ENCODE measurements at places on chromosomes 12 and 14.

GRCh38 chr12:88578276-88579160, 1.8 kb downstream of the KITLG start:
- no peak for DNase-seq

GRCh38 chr14:100031506-100032281, 33.5 kb upstream of the EVL start:
- DNase-seq = no peak

- no peak for DNase-seq
These were observed 80.5 kb upstream of the PCED1B start for GRCh38 chr12:46998811-46999368.

DNA sequence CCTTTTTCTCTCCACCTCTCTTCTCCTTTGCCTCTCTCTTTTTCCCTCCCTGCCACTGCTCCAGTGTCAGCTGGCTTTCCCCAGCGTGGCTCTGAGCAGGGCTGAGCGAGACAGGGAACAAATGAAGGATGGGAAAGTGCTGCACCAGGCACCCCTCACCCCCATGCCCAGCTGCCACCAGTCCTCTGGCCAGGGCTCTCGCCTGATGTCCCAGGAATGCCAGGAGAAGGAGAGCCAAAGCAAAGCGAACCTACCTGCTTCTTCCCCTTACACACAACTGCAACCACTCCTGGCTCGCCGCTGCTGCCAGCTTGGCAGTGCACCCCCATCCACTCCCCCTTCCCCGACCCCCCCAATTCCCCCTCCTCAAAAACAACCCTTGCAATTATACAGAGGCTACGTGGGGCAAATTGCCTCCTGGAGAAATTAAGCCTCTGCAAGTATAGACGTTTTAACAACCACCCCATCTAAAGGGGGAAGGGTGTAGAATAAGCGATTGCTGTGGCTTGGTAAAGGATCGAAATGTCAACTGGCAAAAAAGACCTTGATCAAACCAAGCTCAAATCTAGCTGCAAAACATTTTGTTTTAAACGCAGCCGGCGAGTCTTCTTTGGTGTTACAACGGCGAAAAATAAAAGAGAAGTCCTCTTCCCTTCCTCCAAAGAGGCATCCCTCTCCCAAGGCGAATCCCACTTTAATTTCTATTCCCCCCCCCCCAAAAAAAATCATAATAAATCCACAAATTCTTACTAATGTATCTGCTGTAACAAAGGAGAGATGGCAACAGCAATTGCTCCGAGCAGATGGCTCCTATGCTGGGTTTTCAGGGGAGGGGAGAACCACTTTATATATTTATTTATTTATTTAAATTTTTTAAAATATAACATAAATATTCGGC, 2.9 kb downstream of the BCL11B start:
- no peak for DNase-seq

- no peak for DNase-seq
These were observed 155.3 kb upstream of the ATP2B1 start for GRCh38 chr12:89863968-89864367.

GRCh38 chr14:24440606-24441399, 1.8 kb downstream of the SDR39U1 start:
- DNase-seq = no peak

DNA sequence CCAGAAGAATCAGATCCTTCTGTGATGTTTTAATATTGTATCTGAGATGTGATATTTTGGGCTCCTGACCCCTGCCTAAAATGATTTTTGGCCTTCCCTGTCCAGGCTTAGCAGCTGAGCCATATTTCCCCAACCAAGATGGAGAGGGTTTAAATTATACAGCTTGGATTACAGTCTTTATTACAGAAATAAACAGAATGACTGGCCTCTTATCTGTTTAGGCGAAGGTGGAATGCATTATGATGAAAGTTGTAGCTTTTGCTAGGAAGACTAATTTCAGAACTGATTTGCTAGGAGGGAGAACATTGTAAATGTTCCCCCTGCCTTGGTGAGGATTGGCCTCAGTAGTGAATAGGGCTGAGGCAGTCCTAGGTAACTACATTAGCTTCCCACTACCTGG, 23.3 kb downstream of the BMAL2 start:
- no peak for DNase-seq

- DNase-seq = no peak
These were observed 5.2 kb downstream of the GPR132 start for GRCh38 chr14:105059925-105060565.

DNA sequence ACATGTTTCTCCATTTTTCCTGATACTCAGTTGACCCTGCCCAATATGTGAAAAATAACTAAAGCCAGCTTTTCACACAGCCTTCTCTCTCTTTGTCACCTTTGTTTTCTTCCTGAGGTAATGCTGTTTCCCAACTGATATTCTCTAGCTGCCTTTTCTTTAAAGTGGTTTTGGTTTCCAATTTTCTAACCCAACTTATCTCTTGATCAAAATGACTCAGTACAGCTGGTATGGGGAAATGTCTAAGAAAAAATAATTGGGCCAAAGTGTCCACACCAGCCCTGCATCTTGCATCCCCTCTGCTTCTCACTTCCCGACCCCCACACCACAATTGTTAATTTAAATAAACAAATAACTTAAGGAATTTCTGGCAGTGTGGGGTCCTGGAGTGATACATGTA, 193.8 kb downstream of the SYT1 start:
- no peak for DNase-seq

GRCh38 chr14:33163600-33163999, 224.9 kb downstream of the NPAS3 start:
- no peak for DNase-seq

DNA sequence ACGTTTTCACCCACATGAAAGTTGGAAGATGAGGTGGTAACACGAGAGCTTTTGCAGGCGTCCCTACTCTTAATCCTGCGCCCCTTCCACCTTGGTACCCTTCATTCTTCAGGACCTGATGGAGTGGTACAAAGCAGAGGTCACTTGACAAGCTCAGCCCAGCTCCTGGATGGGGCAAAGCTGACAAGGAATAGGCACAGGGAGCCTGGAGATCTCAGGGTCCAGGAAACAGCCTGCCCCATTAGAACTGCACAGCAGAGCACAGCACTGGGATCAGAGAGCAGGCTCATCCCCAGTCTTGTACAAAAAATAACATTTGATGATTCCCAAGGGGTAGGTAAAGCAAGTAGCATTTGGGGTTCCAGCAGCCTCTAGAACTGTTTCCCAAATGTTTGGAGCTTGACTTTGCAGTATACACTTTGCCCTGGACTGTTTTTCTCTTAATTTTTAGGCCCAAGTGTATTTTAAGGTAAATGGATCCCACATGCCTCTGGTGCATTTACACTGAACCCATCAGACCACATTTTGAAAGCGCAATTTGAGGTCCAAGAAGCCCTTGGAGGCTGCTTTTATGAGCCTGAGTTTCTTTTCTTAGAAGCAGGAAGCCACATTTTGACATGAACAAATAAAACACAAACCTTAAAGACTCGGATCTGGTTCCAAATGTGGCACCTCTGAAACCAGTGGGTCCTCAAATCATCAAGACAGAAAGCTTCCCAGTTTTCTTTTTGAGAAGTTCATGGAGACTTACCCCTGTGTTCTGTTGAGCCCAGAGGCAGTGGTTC, 633 bp downstream of the TC2N start:
- no peak for DNase-seq

GRCh38 chr12:73659802-73660201, 877.8 kb upstream of the ATXN7L3B start:
- DNase-seq = no peak

DNA sequence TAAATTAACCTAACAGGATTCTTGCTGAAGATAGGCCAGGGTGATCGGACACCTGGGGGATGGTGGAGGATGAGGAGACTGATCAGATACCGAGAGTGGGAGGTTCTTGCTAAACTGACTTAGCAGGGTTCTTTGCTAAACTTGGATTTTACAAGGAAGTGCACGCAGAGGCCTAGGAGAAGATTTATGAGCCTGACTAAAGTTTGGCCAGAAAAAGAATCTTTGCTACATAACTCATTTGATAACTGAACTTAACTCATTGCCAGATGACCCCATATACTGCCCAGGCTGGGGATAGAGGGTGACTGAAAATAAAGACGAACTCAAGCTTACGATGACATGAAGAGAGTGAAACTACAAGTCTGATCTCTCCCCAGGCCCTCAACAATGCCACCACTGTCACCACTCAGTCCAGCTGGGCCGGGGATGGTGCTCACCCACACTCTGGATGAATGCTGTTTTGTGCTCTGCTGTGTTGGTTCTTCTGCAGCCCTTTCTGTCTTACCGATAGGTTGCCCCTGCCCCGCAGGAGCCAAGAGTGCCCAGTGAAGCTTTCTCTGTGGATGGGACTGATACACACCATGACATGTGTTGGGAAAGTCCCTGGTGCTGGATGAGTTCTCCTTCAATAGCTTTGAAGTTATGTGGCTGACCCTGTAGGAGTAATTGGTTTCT, 29.0 kb downstream of the PPFIBP1 start:
- DNase-seq = no peak

DNA sequence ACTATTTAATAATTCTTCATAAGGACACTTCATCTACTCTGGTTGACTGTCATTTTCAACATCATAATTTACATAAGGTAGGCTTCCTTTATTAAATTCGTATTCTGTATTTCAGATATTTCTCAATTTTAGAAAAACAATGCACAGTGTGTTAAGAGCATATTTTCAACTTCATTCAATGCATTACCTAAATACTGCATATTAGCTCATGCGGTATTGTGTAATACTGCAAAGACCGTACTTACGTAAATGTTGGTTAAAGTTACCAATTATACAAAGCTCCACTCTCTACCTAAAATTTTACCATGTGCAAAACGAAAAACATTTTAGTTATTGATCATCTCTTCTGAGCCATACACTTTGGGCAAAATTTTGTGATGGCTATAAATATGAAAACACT, 62.8 kb downstream of the EXOC5 start:
- no peak for DNase-seq

Data from K562 (cell line).